Activated T-helper 1 cell treated with Interleukin-2 at 50 U/mL for 16 hours (primary cell): ENCODE measurements at places on chromosomes 16 and 17.
A peak's percentile ranks its signal among the peaks of the same experiment; 100 is the strongest.

GRCh38 chr17:72191921-72192799 lies 71.3 kb downstream of the SOX9 start:
- DNase-seq, result no peak

- no peak for DNase-seq
Measured at GRCh38 chr17:37671028-37671823, 28.0 kb upstream of the DDX52 start.

DNA sequence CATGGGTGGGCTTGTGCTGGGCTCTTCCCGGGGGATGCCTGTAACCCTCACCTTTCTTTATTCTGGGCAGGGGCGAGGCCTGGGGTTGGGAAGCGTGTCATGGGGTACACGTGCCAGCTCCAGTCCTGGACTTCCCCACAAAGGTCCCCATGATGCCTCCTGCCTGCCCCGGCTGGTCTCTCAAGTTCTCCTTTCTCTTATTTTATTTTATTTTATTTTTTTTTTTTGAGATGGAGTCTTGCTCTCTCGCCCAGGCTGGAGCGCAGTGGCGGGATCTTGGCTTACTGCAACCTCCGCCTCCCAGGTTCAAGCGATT lies 8.6 kb downstream of the ATP2A3 start:
- no peak for DNase-seq

DNA sequence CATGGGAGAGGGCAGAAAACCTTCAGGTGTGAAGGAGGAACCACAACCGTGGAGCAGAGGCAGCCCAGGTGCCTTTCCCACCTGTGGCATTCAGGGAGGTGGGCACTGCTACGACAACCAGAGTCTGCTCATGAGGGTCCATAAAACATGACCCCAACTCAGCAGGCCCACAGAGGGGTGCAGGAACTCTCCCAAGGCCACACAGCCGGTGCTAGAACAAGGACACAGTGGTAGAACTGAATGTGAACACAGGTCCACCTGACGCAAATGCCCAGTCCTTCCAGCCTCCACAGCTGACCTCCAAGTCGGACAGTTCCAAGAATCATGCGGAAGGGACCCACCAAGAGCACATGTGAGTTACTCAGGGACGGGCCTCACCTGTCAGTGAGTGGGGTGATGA lies 76.4 kb downstream of the DNAH17 start:
- DNase-seq, result no peak

DNA sequence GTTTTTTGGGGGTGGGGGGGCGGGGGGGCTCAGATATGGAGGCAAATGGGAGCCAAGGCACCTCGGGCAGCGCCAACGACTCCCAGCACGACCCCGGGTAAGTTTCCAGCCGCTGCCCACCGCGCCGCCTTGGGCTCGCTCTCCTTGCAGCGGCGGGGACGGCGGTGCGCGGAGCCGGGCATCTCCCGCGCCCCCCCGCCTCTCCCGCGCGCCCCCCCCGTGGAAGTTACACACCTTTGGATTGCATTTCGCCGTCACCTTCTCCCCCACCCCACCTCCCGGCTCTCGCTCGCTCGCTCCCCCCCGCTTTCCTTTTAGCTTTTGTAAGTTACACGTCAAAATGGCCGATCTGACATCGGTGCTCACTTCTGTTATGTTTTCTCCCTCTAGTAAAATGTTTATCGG lies 387 bp downstream of the MSI2 start:
- DNase-seq, result peak; percentile 18

GRCh38 chr17:39634384-39634871 lies 2.5 kb upstream of the STARD3 start:
- DNase-seq, result no peak

GRCh38 chr17:72120642-72121163 lies at the start of gene SOX9:
Gene SOX9, plus strand, starts transcription at chr17:72121020. Its CDS starts 372 bp downstream, at chr17:72121392.
- DNase-seq, result no peak

DNA sequence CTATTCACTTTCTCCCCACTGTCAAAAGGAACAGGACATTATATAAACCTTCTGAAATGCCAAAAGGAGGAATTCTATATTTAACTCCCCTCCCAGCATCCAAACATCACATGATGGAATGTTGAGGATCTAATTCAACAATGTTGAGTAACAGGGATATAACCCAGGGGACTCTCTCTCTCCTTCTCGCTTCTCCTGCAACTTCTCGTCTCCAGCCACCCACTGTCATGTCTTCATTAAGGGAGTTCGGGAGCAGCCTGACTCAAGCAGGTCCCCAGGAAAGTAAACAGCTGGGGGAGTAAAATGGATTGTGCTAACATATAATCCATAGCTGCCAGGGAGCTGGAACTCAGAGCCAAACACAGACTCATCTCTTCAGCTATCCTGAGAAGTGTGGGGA lies 51.7 kb downstream of the GRIN2A start:
- no peak for DNase-seq

GRCh38 chr16:56911771-56912571 lies 20.0 kb upstream of the HERPUD1 start:
- DNase-seq, result no peak

DNA sequence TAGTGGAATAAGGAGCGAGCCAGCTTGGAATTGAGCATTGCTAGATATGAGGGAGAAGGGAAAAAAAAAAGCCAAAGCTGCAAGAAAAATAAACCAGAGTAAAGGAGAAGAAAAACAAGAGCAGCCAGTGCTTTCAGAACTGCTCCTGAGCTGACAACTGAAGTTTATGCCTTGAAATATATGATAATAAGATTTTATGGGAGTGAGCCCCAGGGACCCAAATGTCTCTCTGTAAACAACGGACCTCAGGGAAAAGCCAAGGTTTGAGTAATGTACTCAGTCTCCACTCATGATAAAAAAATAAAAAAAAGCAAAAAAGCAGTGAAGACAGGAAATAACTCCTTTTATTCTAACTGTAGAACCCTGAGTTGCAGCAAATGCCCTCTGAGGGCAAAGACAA lies 132.6 kb downstream of the SNX11 start:
- no peak for DNase-seq

DNA sequence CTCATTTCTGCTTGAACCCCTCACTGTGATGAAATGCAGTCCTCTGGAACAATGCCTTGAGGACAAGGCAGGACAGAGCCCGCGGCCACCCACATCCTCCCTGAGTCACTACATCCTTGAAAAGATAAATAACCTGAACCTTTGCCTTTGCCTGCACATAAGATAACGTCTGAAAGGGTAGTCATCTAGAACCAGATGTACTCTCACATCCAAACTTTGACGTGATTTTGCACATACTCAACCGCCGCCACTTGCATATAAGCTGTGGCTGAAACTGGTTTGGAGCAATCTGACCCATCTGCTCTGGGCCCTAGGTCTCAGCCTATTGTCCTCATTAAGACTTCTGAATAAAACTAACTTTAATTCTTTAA lies 252.1 kb downstream of the PHKB start:
- DNase-seq, result no peak

- DNase-seq, result peak; percentile 16
Measured at GRCh38 chr17:82424001-82424862, 5.8 kb upstream of the OGFOD3 start.

- no peak for DNase-seq
Measured at GRCh38 chr17:5885336-5885735, 184.8 kb upstream of the WSCD1 start.

GRCh38 chr16:8796469-8797363 lies 723 bp downstream of the TMEM186 start:
- DNase-seq, result no peak

GRCh38 chr17:46154151-46154816 lies 38.9 kb downstream of the KANSL1 start:
- no peak for DNase-seq

DNA sequence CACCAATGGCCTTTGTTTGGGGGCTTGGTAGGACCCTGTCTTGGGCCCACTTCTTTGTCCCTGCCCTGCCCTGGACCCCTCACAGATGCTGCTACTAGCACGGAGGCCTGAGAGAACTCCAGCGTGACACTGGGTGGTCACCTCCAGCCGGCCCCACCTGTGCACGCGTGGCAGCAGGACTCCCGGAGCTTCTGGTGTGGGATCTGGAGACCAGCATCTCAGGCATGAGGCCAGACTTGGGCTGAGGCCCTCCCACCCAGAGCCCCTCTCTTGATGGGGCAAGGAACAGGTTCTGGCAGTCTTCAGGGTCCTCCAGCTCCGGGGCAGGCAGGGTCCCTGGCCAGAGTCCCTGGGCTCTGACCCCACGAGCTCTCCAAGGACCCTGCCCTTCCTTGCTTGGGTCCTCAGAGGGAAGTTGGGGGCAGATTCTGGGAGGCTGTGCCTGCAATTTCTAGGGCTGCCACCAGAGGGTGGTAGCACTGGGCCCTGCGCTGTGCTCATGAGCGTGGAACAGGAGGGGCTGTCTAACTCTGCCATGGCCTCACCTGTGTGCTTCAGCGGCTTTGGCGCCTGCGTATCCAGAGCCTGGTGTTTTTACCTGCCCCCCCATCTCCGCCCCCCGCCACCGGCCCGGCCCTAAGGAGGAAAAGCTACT lies 3.1 kb upstream of the BAIAP3 start:
- DNase-seq, result no peak

DNA sequence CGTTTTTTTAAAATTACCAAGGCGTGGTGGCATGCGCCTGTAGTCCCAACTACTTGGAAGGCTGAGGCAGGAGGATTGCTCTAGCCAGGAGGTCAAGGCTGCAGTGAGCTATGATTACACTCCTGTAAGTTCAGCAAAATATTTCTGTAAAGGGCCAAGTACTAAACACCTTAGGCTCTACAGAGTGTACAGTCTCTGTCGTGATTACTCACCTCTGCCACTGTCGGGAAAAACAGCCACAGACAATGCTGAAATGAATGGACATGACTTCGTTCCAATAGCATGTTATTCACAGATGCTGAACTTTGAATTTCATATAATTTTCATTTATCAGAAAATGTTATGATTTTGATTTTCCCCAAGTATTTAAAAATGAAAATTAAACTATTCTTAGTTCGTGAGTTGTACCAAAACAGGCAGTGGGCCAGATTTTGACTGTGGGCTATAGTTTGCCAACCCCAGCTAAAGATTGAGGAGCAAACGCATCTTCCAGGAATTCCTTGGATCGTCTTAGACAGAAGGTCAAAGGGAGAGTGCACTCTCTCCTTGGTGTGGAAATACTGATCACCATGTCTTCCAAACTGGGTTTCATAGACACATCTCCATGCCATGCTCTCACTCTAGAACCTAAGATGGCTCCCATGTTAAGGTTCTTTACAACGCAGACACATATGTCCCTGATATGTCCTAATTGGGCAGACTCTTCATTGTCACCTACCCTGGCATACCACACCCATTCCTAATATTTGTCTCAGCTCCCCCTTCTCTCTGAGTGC lies 89.5 kb downstream of the MARF1 start:
- no peak for DNase-seq

GRCh38 chr17:43676471-43676870 lies 14.7 kb upstream of the MEOX1 start:
- no peak for DNase-seq

DNA sequence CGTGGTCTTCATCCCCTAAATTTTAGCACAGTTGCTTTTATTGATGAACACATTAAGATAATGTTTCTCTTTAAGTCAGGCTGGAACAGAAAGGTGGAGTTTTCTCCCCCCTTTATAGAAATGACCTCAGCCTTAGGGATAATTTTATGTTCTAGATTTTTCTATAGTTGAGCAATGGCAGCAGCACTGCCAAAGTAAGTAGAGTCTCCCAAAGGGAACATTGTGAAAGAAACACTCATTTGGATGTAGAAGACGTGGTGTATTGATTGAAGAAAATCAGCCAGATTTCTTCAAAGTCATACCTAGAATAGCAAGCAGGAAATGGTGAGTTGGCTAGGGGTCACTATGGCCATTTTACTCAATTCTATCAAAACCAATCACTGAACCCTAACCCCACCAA lies 122.5 kb downstream of the DNAH9 start:
- DNase-seq, result no peak

GRCh38 chr17:6066183-6066948 lies 3.8 kb upstream of the WSCD1 start:
- DNase-seq, result no peak

DNA sequence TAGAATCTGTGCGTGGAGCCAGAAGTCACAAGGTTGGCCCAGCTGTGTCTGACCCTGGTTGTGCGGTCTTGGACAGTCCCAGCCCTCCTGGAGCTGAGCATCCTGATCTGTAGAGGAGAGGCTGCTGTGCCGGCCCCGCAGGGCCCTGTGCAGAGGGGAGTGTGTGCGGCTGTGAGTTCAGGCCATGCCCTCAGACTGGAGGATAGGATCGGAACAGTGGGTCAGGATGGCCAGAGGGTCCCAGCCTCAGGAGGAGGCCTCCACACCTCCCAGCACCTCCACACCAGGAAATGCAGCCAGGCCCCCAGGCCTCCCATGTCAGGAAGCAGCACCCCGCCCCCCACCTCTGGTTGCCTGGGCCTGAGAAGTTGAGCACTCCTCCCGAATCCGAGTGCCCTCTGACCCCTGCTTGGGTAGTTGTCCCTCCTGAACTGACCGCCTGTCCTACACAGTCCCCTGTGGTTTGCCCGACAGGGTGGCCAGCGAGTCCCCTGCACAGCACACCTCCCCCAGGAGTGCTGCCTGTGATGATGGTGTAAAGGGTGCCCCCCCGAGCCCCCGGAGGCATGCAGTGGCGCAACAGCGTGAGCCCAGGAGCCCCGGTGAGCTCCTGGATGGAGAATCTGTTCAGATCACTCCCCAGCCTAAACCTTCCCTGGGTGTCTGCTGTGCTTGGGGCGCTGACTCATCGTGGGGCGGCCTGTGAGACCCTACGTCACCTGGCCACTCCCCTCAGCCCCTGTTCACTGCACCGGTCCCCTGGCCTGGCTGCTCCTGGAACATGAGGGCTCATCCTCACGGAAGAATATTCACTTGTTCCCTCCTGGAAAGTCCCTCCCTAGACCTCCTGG lies 285.2 kb downstream of the SEC14L1 start:
- peak; percentile 58 for DNase-seq

GRCh38 chr17:76408037-76408849 lies 23.8 kb downstream of the SPHK1 start:
- DNase-seq, result peak; percentile 46

DNA sequence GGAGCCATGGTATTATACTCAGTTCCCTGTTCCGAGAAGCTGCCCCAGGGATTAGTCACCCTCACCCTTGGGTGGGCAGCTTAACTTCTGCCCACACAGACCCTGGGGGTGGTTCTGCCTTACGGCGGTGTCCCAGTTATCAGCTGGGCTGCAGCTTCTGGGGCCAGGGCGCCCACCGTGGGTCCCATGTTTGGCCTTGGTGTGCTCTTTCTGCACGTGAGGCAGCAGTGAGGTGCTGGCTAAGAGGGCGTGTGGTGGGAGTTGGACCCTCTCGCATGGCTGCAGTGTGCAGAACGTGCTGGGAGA lies 46.7 kb downstream of the RAB11FIP3 start:
- no peak for DNase-seq

GRCh38 chr17:72733619-72734282 lies 358.7 kb downstream of the SLC39A11 start:
- DNase-seq, result no peak

GRCh38 chr17:9676084-9676483 lies 30.8 kb downstream of the USP43 start:
- DNase-seq, result no peak

DNA sequence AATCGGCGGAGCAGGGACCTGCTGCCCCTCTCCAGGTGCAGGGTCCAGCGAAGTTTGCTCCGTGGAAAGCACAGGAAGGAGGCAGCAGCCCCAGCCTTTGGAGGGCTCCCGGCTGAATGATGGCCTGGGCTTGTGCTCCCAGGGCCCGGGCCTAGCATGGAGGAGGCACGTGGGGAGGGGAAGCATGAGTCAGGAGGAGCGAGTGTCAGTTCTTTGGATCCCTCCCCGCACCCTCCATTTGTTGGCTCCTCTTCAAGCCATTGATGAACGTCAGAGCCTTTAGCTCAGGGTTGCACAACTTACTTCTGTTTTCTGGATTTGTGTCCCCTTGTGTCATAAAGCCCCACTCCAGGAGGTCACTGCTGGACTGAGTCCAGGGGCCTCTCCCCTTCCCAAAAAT lies 25.8 kb downstream of the TTYH2 start:
- no peak for DNase-seq
